HT1080 (cell line): ENCODE measurements at places on chromosomes 7 and 10.
A peak's percentile ranks its signal among the peaks of the same experiment; 100 is the strongest.

DNA sequence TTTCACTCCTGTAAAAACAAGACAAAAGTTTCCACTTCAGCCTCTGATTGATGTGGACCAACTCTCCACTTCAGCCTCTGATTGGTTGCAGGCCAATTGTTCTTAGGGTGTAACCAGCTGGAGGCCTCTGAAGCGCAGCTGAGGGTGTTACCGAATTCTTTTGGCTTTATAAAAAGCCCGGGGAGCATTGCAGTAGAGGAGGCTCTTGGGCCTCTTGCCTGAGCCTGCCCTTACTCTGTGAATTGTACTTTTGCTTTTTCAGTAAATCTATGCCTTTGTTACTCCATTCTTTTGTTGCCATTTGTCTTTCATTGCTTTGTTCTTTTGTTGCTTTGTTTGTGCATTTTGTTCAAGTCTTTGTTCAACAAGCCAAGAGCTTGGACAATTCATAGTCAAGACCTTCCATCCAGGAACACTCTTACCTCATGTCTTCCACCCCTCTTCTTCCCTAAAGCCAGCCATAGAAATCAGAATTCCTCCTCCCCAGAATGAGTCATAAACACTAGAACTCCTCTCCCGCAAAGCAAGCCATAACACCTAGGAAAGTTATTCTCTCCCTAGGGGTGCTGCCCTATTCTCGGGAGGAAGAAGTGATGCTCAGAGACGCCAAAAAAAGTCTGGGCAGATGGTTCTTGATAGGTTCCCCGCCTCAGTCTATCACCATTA is 53.5 kb upstream of the ARMC3 start:
- no peak for DNase-seq

DNA sequence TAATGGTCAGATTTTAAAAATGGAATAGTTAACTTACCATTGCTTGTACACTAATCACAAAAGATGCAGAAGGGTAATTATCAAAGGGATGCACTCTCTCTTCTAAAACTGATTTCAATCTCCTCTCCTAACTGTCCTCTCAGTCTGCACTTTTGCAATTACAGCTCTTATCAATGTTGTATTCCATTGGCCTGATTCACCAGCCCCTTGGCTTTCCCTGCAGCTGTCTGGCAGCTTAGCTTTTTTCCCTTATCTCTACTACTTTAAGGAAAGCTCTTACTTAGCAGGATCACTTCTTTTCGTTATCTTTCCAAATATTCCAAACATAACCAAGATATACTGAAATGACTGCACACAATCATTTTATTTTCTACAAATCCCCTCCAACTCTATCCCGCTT is 448.8 kb downstream of the GRM8 start:
- no peak for DNase-seq

DNA sequence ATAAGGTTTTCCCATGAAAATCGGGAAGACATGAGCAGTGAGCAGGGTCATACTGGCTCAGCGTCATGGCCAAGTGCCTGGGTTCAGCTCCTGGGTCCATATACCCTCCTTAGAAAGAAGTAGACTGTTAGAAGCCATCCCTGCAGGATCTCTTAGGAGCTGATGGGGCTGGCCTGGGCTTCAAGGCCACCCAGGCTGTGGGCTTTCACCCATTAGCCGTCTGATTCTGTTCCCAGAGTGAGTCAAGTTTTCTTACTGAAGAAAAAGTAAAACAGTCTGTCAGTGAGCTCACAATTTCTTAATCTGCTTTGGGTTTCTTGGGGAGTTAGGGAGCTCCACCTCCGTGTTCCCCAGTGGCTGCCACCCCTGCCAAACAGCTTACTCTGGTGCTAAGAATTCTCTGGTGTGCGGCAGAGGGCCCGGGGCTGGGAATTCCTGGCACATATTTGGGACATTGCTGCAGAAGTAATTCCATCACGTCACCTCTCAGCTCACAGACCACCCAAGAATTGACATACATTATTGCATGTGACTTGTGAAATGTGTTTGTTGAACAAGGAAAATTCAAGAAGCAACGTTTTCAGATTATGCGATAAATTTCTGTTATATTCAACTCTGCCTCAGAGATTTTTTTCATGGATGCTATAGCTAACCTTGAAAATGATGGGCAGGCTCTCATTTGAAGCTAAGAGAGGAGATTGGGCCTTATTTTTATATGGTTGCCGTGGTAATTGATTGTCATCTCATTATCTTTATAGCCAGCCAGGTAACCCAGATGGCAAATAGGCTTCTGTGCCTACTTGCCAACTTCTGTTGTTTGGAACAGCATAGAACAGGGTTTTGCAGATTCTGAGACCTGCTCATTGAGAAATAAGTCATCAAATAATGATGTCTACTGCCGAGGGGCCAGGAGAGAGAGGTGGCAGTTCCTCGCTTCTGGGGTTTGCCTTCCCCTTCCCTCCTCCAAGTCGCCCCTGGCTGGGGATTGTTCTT is 166.4 kb downstream of the CHN2 start:
- DNase-seq = no peak

GRCh38 chr7:12731775-12732174 is 44.3 kb downstream of the ARL4A start:
- DNase-seq = no peak

DNA sequence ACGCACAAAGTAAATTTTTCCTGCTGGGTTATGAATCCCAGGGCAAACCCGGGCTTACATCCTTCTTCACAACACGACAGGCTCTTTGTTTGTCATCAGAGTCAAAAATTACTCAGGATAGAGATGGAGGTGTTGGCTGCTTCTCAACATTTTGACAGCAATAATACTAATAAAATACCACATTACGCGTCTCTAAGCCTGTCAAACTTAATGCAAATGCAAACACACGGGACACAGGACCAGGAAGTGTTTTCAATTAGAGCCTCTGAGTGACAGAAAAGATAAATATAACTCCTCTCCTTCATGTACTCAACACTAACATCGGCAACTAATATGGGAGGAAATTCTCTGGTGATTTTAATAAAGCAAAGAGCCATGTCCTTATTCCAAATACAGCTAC is 128.4 kb downstream of the SFMBT2 start:
- DNase-seq = no peak

- no peak for DNase-seq
These were observed 258.8 kb upstream of the CTBP2 start for GRCh38 chr10:125419146-125419545.

DNA sequence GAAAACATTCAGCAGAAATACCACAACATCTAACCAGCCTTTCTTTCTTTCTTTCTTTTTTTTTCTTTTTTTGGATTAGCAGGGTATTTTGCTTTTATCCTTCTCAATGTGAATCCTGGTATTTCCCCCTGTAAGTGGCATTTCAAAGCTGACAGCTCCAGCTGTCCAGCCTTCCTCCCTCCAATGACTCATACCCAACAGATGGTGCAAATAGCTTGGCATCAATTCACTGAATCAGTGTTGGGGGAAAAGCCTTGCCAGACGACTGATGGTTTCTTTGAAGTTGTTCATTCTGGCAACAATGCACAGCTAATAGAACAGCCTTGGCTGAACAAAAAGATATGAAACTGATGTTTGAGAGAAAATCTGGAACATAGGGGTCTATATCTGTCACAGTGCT is 316.8 kb upstream of the STEAP1 start:
- peak; percentile 81 for DNase-seq

- DNase-seq = no peak
These were observed 13.1 kb downstream of the WNT16 start for GRCh38 chr7:121341933-121342332.

- no peak for DNase-seq
These were observed 18.8 kb downstream of the CAMK2B start for GRCh38 chr7:44306606-44307005.

GRCh38 chr10:111209692-111210091 is 132.9 kb downstream of the ADRA2A start:
- DNase-seq = no peak

- peak; percentile 58 for DNase-seq
These were observed 427.1 kb downstream of the GPAM start for GRCh38 chr10:111756217-111757061.

- DNase-seq = peak; percentile 15
These were observed 361.4 kb downstream of the KIF20B start for GRCh38 chr10:90062786-90063185.

DNA sequence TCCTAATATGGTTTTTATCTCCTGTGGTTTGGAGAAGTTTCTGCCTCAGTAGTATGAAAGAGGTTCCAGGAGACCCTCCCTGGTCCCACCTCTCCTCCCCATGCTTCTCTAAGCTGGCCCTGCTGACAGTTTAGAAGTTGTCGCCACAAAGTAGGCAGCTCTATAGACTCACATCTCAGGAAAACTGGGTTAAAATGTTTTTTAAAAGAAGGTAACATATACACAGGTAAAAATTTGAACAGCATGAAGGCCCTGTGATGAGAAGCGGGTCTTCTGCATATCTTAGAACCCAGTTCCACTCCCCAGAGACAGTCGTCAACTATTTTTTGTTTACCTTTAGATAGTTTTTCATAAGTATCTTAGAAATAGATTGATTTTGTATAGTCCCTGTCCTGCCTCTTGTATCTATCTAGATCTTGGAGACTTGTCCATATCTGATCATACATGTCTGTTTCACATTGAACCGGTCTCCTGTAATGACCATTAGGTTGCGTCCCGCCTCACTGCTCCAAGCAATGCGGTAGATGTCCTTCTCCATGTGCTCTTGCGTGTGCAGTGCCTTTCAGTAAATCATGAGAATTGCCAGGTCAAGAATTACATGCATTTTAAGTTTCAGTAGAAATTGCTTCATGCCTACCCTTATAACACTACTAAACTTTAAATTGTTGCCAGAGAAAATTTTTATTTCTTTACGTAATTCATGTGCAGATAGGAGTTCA is 2.2 kb downstream of the DUSP5 start:
- DNase-seq = no peak
